ENCODE measurements at places on chromosomes 7 and 10.

DNA sequence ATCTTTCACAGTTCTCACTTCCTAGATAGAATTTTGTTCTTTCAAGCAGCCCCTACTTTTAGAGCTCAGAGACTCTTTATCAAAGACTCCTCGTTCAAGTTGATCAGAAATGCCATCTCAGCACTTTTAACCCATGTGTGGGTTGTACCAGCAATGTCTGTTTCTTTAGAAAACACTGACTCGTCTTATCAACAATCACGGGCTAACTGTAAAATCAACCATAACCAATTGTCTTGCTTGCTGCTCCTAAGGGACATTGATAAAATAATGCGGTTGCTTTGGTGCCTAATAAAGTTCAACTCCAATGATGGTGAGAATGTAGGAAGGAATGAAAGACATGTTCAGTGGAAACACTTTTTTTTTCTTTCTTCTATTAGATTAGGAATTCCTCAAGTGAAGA lies 12.9 kb upstream of the CDK6 start:
- DNase-seq = no peak

GRCh38 chr7:106484562-106484961 lies 176.4 kb downstream of the CCDC71L start:
- peak; percentile 73 for DNase-seq

DNA sequence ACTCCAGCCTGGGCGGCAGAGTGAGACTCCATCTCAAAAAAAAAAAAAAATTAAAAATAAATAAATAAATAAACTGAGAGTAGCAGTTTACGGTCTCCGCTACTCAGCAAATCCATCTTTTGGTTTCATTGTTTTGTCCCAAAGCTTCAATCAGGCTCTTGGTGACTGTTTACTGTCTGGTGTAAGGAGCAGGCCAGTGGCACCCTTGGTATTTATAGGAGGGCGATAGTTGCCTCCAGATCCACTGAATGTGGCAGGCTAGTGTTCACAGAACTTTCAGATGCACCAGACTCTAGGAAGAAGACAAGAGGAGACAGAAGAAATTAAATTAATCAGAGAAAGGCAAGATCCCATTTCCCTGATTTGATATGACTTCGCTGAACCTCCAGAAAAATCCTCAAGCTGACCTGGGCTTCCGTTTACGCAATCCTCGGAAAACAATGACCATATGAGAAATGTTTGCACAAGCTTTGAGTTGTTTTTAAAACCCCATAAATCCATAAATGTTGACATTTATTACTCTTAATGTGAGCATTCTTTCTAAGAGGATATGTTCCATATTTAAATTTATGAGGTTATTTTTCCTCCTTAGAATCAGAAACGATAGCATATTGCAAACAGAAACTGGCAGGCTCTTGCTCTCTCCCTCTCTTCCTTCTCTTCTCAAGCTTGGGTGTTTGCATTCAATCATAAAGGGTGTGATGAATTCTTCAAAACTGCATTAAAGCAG lies 7.1 kb upstream of the MUC3A start:
- no peak for DNase-seq

- no peak for DNase-seq
Measured at GRCh38 chr10:3716093-3716492, 68.9 kb downstream of the KLF6 start.

- peak; percentile 65 for DNase-seq
Measured at GRCh38 chr10:127278001-127278400, 81.6 kb upstream of the INSYN2A start.

- DNase-seq = no peak
Measured at GRCh38 chr7:1817061-1817712, 147.1 kb downstream of the ELFN1 start.

GRCh38 chr10:71059054-71059818 lies 153.1 kb upstream of the UNC5B start:
- no peak for DNase-seq

GRCh38 chr7:32048970-32049491 lies 21.2 kb downstream of the PDE1C start:
- no peak for DNase-seq

DNA sequence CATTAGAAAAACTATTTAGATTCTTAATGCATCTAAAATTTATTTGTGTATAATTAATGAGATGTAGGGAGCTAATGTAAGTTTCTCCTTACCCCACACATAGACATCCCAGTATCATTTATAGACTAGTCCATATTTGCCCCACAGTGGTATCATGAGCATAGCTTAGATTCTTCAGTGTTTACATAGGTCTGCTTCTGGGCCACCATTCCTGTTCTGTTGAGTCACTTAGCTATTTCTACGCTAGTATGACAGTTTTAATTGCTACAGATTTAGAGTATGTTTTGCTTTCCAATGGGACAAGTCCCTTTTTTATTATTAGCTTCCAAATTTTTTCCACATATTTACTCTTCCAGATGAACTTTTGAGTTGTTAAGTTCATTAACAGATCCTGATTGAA lies 69.4 kb downstream of the MCMBP start:
- DNase-seq = no peak

- no peak for DNase-seq
Measured at GRCh38 chr10:17263580-17263979, 35.5 kb downstream of the VIM start.

- no peak for DNase-seq
Measured at GRCh38 chr10:32938554-32939061, 19.4 kb downstream of the ITGB1 start.

- DNase-seq = no peak
Measured at GRCh38 chr10:7460006-7460405, 49.2 kb upstream of the SFMBT2 start.

DNA sequence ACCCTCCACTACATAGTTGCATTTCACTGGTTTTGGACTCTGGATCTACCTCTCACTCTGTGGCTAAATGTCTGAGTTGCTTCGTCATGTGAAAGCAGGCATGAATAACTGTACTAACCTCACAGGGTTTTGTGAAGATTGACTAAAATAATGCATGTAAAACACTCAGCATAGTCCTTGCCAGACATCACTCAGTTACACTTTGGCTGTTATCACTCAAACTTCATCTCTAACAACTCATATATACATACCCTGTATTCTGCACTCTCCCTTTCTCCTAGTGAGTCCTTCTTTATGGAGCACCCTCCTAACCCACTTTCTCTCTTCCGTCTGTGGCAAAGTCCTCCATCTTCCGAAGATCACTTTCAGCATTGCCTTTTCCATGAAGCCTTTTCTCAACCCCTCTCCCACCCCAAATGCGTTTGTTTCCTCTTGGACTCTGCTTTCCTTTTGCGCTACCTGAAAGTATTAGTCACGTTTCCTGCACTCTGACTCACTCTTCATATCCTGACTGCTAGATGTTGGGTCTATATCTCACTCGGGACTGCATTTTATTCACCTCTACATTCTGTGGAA lies 72.6 kb downstream of the OSBPL3 start:
- DNase-seq = peak; percentile 87

GRCh38 chr7:130615583-130615982 lies 53.0 kb downstream of the COPG2 start:
- no peak for DNase-seq

DNA sequence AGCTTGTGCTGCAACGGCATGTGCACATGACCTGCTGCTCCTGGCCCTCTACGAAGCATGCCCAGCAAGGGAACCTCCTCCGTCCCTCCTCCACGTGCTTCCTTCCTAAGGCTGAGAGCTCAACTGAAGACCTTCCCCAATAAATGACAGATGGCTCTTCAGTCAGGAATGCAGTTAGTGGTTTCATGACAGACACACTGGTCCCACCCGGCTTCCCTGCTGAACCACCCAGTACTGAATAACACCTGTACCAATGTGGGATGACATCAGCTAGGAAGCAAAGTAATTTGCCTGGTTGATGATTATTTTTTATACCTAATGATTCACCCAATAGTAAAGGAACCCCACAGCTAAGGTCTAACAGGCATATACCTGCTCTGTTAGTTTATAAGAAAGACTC lies 69.1 kb downstream of the SCRN1 start:
- DNase-seq = no peak

DNA sequence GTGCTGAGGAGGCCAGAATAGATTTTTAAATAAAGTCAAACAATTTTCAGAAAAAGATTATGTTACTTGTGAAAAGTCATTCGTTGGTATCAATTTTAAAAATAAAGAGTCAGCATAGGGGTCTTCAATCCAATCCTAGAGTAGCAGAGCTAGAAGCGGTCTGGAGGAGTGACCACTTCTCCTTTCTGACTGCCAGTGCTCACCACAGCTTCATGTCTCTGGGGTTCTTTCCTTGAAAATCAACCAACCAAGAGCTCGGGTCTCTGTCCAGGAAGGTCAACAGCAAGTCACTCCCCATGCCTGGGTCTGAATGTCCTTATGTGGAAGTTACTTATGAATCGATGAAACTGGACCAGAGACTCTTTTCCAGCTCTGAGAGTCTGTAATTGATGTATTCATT lies 14.3 kb downstream of the PTPRN2 start:
- no peak for DNase-seq

DNA sequence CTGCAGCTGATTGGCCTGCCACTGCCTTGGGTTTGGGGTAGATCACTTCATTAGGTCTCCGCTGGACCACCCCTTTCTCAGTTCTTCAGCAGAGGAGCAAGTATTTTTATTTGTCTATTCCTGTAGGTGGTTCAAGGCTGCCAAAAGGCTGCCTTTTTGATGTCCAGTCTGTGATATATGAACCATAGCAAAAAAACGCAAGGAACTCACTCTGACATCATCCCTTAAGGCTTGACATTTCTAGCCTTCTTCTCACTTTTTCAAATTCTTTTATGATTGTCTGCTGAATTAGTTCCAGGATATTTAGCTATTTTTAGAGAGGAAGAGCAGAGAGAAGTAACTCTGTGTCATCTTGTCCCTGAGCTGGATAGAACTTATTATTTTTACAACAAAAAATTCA lies 269.2 kb downstream of the BAMBI start:
- DNase-seq = no peak

DNA sequence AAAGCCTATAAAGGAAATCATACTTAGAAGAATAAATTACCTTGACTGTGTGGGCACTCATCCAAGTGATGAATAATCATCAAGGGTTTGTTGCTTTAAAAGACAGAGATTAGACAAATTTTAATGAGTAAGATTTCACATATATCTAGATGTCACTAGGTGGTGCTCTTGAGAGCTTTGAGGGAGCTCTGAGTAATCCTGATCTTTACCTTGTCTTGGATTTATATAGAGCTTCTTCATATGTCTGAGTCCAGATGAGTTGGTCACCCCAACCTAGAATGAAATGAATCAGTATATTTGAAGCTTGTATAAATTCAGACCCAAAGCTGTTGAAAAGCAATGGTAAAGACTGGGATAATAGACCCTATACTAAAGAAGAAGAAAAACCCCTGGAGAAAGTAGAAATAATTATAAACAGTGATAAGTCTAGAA lies 3.7 kb downstream of the AGR2 start:
- peak; percentile 72 for DNase-seq

- no peak for DNase-seq
Measured at GRCh38 chr10:56296618-56297017, 64.4 kb downstream of the ZWINT start.

GRCh38 chr7:25923741-25924460 lies 228.1 kb upstream of the NFE2L3 start:
- DNase-seq = no peak

- DNase-seq = peak; percentile 32
Measured at GRCh38 chr7:27118580-27118979, 12.0 kb downstream of the HOXA4 start.
